Fibroblast of skin of right biceps (primary cell): ENCODE measurements at places on chromosomes 12 and 14.
A peak's percentile ranks its signal among the peaks of the same experiment; 100 is the strongest.

DNA sequence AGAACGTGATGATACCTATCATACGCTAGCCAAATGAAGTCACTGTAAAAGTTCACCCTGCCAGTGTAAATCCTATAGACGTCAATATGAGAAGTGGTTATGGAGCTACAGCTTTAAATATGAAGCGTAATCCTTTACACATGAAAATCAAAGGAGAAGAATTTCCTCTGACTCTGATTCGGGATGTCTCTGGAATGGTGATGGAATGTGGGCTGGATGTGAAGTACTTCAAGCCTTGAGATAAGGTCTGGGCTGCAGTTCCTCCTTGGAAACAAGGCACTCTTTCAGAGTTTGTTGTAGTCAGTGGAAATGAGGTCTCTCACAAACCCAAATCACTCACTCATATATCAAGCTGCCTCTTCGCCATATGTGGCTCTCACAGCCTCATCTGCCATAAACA, 53.1 kb upstream of the NAP1L1 start:
- peak; percentile 78 for DNase-seq

DNA sequence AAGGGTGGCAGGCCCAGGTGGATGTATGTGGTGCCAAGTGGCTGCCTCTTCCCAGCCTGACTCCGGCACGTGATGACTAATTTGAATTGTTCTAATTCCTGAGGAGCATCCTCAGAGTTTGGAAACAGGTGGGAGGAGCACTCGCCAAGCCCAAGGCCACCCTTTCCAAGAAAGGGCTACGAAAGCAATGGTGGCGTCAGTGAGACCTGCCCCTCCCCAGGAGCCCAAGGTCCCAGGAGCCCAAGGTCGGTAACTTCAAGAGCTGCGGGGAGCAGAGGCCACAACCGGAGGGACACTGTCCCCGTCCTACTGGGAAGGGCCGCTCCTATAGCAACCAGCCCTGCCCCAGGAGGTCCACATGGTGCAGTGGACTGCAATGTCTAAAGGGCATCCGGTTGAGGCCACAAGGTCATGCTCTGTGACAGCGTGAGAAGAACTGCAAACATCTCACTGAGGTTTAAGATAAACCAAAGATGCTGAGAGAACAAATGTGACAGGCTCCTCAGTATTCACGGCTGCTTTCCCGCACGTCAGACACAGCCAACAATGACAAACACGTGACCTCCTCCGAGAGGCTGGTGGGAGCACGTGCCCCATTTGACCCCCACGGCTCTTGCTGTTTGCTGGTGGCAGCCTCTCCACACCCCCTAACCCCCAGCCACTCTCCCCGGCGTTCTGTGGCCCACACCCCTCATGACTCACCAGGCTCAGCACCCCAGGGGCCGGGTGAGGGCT, 79.6 kb downstream of the ITPK1 start:
- peak; percentile 35 for DNase-seq

DNA sequence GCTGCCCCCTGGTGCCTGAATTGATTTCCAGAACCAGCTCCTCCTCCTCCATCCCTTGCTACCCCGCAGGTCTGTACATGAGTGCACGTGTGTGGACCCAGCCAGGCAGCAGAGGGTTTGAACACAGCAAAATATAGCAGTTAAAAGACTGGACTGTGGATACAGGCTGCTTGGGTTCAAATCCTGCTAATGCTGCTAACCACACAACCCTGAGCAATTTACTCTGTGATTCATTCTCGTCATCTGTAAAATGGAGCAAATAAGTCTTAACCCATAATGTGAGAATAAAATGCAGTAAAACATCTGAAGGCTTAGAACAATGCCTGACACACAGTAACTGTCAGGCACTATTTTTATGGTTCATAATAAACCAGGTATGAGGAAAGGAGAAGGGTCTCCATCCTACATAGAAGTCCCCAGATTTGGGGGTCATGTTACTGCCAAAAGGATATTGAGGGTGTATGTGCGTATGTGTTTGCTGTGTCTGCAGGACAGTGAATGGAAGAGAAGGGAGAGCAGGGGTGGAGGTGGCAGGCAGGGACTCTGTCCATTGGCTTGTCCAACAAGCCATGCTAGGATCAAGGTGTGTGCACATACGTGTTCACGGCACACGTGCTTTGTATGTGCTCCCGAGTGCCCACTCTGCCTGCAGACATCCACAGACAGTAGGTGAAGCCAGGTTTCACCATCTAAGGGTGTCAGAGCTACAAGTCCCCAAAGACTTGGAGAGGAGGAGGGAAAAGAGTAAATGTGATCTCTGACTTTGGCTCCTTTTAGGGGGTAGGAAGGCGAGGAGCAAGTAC, 1.5 kb upstream of the STAT6 start:
- DNase-seq, result no peak

GRCh38 chr12:122226366-122227125, 694 bp upstream of the DIABLO start:
- no peak for DNase-seq

GRCh38 chr14:54147282-54147681, 190.7 kb upstream of the BMP4 start:
- peak; percentile 63 for DNase-seq

GRCh38 chr12:18551106-18551505, 186.7 kb downstream of the PLCZ1 start:
- DNase-seq, result no peak

DNA sequence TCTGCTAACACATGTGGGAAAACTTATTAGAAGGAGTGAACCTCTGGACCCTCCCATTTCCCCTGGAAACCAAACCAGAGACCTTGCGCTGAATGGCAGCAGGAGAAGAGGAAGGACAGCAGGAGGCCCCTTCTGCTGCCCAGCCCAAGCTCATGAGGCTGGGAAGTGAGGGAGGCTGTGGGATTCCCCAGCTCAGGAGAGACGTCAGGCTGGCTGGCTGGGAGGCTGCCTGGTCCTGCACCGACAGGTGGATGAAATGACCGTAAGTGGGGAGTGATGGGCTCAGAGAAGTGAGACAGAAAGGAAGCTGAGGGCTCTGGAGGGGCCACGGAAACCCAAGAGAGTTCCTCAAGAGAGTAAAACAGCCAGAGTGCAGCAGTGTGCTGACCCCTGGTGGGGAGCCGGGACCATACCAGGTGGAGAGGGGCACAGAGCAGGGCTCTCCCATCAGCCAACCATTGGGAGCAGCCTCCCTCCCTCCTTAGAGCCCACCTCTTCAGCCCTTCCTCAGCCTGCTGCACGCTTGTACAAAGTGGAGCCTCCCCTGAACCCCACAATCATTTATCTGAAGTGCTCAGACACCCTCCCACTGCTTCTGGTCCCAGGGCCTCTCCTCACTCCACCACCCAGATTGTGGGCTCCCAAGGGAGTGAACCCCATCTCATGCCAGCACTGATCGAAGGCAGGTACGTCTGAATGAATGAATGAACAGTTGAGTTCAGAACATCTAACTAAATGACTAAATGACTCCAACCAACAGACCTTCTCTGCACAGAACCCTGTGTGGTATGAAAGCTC, 14.0 kb downstream of the TAMALIN start:
- DNase-seq, result peak; percentile 56

- DNase-seq, result no peak
These were observed 9.0 kb downstream of the BCL11B start for GRCh38 chr14:99262977-99263448.

GRCh38 chr14:49892301-49892635, 614 bp upstream of the ARF6 start:
- DNase-seq, result peak; percentile 85

- no peak for DNase-seq
These were observed 1517.0 kb downstream of the AACS start for GRCh38 chr12:126582231-126582630.

- DNase-seq, result no peak
These were observed 14.5 kb upstream of the PWP1 start for GRCh38 chr12:107670999-107671643.

DNA sequence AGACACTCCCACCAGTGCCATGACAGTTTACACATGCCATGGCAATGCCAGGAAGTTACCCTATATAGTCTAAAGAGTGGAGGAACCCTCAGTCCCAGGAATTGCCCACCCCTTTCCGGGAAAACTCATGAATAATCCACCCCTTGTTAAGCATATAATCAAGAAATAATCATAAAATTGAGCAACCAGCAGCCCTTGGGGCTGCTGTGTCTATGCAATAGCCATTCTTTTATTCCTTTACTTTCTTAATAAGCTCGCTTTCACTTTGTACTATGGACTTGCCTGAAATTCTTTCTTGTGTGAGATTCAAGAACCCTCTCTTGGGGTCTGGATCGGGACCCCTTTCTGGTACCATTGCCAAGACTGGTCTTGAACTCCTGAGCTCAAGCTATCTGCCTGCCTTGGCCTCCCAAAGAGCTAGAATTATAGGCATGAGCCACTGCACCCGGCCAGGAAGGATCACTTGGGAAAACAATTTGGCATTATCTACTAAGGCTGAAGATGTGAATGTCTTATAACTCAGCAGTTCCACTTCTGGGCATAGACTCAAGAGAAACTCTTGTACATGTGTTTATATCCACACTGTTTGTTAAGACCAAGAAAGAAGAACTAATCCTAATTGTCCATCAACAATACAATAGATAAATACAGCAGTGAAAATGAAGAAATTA, 35.9 kb upstream of the CEP83 start:
- no peak for DNase-seq

- no peak for DNase-seq
These were observed 91.9 kb downstream of the SLC24A4 start for GRCh38 chr14:92414690-92415445.

DNA sequence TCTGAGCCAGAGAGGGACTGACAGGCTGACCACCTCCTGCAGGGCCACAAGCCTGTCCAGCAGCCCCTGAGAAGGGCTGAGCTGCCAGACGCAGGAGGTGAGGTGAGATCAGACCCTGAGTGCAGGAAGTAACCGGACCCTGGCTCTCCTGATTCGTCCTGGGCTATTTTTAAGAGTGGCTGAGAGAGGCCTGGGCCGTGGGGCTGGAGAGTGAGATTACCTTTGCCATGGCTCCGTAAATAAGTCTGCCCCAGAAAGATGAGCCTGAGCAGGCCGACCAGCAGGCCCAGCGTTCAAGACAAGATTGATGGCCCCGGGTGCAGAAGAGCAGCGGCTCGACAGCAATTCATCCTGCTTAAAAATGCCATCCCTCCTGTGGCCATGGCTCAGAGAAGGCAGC, 54.2 kb downstream of the SPTB start:
- no peak for DNase-seq

GRCh38 chr14:59664741-59665140, 88.1 kb upstream of the CCDC175 start:
- peak; percentile 20 for DNase-seq

GRCh38 chr12:81021834-81022233, 56.0 kb upstream of the ACSS3 start:
- DNase-seq, result no peak

DNA sequence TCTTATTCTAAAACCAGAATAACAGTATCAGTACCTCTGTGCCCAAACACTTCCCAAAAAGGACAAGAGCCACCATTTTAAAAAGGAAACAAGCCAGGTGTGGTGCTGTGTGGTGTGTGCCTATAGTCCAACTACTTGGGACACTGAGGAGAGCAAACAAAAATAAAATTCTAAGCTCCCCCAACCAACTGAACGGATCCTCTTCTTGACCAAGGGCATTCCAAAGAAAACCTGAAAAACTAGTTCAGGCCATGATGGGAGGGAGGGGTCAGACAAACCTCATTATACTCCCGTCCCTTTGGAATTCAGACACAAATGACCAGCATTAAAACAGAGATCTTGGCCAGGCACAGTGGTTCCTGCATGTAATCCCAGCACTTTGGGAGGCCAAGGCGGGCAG, 20.5 kb downstream of the SLC11A2 start:
- no peak for DNase-seq

GRCh38 chr14:28515571-28515970, 251.0 kb upstream of the FOXG1 start:
- peak; percentile 90 for DNase-seq

- DNase-seq, result no peak
These were observed 37.4 kb downstream of the NDUFA12 start for GRCh38 chr12:94965982-94966630.

- DNase-seq, result no peak
These were observed 20.8 kb upstream of the P2RX4 start for GRCh38 chr12:121189131-121189530.

GRCh38 chr14:104891664-104892530, 26.8 kb downstream of the CEP170B start:
- DNase-seq, result no peak

DNA sequence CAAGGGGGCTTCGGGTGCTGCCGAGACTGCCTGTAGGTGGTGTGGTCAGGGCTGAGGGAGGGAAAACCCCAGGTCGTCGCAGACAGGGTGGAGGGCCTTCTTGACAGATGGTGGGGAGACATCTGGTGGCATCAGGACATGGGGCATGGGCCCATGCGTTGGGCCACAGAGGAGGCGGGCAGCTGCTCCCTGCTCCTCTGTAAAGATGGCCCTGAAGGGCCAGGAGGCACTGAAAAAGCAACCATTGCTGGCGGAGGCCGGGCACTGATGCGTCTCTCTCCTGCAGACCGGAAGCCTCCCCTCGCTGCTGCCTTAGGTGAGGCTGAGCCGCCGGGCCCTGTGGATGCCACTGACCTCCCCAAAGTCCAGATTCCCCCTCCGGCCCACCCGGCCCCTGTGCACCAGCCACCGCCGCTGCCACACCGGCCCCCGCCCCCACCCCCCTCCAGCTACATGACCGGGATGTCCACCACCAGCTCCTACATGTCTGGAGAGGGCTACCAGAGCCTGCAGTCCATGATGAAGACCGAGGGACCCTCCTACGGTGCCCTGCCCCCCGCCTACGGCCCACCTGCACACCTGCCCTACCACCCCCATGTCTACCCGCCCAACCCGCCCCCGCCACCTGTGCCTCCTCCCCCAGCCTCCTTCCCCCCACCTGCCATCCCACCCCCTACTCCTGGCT, 28.8 kb downstream of the CCNK start:
- no peak for DNase-seq

DNA sequence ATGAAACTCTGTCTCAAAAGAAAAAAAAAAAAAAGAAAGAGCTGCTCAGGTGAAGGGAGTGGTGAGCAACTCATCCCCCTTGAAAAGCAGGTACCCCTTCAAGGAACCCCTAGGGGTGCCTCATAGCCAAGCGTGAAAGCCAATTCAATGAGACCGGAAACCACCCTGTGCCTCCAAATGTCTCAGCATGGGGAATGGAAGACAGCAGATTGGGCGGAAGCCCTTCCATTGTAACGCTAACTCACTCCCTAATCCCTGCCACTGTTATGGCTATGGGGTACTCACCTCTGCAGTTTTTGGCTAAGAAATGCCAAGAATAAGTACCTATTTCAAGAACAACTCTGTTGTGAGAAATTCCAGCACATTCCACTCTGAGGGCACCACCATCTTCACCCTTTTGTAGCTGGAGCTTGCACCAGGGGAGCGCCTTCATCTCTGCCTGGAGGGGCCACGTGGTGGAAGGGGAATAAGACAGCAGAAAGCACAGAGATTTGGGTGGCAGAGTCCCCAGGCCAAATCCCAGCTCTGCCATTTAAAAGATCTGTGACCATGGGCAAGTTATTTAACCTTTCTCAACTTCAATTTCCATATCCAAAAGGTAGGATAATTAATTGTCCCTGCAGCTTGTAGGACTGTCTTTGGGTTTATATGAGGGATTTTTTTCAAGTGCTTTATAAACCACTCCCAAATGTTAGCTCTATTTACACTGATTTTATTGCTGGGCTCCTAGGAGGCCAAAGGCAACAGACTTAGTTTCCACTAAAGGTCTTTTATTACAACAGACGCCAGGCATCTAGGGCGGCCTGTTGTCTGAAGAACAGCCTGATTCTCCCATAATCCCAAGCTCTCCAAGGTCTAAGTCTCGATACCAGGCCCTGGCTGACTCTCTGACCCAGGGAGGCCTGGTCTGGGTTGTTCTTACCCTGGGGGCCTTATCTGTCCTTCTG, 63.9 kb downstream of the ITPK1 start:
- no peak for DNase-seq
